ENCODE measurements at places on chromosomes 13 and 19.
A peak's percentile ranks its signal among the peaks of the same experiment; 100 is the strongest.

- no peak for DNase-seq
Observed at GRCh38 chr19:34232566-34233481, 21.5 kb upstream of the GARRE1 start.

DNA sequence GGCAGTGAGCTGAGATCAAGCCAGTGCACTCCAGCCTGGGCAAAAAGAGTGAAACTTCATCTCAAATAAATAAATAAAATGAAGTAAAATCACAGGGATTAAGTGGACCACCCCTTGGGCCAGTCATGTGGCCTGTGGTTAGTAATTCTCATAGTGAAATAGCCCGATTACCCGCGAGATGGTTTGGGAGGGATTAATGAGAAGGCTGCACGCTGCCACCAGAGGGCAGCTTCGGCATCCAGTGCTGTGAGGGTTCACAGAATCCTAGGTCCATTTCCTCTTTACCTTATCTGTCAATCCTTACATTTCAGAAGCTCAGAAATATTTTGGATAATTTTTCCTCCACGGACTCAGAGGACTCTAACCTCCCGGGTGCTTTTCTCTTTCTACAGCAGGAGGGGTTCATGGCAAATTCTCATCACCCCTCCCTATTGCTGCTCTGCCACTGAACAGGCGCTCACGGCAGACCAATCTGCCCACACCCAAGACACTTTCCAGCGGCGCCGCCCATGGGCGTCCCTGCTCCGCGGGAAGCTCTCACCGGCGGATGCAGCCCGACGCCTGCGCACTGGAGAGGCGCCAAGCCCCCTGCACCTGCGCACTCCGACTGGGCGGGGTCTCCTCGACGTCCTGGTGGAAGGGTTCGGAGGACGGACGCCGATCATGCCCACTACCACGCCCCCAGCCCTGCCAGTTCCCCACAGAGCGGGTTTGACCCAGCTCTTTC, 11.0 kb downstream of the ZNF835 start:
- peak; percentile 5 for DNase-seq

DNA sequence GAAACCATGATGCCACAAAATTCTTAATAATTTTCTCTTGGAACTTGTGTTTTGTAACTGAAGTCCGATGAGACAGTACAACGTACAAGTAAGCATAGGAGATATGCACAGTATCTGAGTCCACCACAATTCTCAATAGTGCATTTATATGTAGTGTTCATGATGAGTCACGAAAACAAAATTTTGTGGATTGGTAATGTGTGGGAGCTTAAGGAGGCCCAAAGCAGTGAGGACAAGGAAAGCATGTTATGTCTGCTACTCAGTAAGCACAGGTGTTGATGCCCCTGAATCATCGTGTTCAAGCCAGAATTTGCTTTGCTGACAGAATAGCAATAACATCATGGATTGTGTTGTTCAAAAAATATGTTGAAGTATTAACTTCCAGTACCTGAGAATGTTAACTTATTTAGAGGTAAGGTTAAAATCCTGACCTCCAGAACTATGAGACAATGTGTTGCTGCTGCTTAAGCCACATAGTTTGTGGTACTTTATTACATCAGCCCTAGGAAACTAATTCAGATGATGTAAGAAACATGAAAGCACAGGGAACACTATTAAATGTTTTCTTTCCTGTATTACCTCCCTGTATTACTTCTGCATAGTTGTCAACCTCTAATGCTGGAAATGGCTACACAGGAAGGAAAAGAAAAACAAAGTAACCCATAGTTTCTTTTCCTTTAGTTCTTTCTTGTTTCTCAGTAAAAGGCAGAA, 201.3 kb downstream of the SLITRK6 start:
- no peak for DNase-seq

- no peak for DNase-seq
Observed at GRCh38 chr19:10725415-10725814, 7.5 kb downstream of the DNM2 start.

GRCh38 chr13:45231722-45232121, 30.9 kb upstream of the KCTD4 start:
- no peak for DNase-seq

GRCh38 chr19:16788479-16788878, 40.7 kb upstream of the SIN3B start:
- DNase-seq: no peak
